ENCODE measurements at places on chromosomes 12 and 14. TPM values are rescaled to one million over a fixed set of nuclear protein-coding genes. Genes with fewer than 3 reads are reported as not detected.

The ESYT1 gene
- total RNA-seq: 113 TPM

The APOF gene
- not detected for total RNA-seq

The CLEC4C gene
- total RNA-seq: not detected

The JDP2 gene
- 81.8 TPM for total RNA-seq

The FGF23 gene
- not detected for total RNA-seq

The NOXRED1 gene
- total RNA-seq: 0.92 TPM

The KRT83 gene
- total RNA-seq: not detected

DNA sequence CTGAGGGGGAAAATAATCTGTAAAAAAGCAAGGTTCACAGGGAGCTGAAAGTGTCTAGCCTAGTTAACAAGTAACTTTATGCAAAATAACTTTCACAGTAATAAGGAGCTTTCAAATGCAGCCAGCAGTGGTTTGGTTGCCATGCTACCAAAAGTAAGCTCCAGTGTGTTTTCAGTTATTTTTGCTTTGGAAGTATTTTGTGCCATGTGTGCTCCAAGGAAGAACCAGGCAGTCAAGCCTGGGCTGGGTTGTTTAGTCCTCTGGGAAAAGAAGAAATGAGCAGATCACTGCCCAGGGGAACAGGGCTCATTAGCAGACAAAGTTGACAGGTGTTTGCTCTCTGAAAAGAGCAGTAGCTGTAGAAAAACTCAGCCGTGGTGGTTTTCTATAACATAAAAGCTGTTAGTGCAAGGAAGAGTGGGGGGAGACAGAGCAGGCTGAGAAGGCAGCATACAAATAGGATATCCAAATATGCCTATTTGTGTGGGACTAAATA is 92.8 kb upstream of the TMTC2 start:
- no peak overlapping the region for H3K4me3 ChIP-seq
- no peaks in the 10 kb centered on the region for H3K27me3 ChIP-seq
- no peaks in the 10 kb centered on the region for H3K4me1 ChIP-seq

GRCh38 chr12:110846615-110847566 is at the start of gene CCDC63:
Gene CCDC63, plus strand, starts transcription at chr12:110846987. Its CDS starts 5,968 bp downstream, at chr12:110852955.
- H3K4me3 ChIP-seq: peak within 1 kb of the TSS; percentile 68
- H3K27ac ChIP-seq: no peak within 1 kb of the TSS
- H3K4me1 ChIP-seq: peaks cover 20% of the 10 kb centered on the region
- DNase-seq: no peak

GRCh38 chr12:30100741-30101140 is 317.0 kb upstream of the TMTC1 start:
- no peak for DNase-seq
- no peaks in the 10 kb centered on the region for H3K36me3 ChIP-seq
- no peak overlapping the region for H3K4me3 ChIP-seq

DNA sequence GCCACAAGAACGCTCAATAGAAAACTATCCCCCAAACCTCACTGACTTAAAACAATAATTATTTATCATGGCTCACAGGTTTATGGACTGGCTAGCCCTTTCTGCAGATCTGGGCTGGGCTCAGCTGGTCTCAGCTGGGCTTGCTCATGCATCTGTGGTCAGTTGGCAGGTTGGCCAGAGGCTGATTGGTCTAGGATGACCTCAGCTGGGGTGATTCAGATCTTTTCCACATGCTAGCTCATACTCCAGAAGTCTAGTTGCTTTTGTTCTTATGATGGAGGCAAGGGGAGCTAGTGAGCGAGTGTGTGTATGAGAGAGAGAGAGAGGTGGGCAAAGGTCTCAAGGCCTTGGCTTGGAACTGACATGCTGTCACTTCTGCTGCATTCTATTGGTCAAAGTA is 181.2 kb upstream of the NRXN3 start:
- no peak overlapping the region for H3K4me3 ChIP-seq
- no peak overlapping the region for H3K27ac ChIP-seq
- no peaks in the 10 kb centered on the region for H3K4me1 ChIP-seq
- H3K36me3 ChIP-seq: no peaks in the 10 kb centered on the region
- no peak for DNase-seq
- H3K27me3 ChIP-seq: no peaks in the 10 kb centered on the region

DNA sequence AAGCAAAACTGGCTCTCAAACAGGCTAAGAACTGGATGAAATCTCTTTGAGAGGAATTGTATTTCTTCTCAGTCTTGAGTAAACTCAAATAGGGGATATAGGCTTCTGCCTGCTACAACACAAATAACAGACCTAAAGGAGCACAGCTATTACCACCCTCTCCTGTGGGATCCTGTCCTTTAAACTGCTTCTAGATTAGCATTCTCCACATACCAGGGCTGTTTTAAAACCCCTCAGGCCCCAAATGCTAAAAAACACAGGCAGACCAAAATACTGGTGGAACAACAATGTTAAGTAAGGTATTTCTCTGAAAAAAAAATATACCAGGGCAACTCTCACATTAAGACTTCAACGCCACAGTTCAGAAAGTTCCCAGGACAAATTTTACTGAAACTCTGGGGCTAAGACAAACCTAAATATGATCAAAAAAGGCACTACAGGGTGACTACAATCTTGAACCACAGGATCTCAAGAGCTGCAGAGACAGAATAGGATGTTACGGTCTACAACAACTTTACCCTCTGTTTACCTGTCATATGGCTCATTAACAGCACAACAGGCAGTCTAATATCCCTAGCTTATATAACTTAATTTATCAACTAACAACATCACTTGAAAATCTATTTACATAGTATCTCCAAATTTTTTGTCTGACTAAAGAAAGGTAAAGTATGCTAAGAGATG is 7.2 kb downstream of the CPNE8 start:
- H3K4me1 ChIP-seq: peaks cover 10% of the 10 kb centered on the region
- H3K36me3 ChIP-seq: no peaks in the 10 kb centered on the region
- no peaks in the 10 kb centered on the region for H3K27me3 ChIP-seq
- H3K27ac ChIP-seq: no peak overlapping the region

GRCh38 chr12:70190262-70191010 is 52.8 kb upstream of the CNOT2 start:
- no peak for DNase-seq
- H3K36me3 ChIP-seq: no peaks in the 10 kb centered on the region
- no peaks in the 10 kb centered on the region for H3K27me3 ChIP-seq
- H3K4me1 ChIP-seq: no peaks in the 10 kb centered on the region
- H3K27ac ChIP-seq: no peak overlapping the region

DNA sequence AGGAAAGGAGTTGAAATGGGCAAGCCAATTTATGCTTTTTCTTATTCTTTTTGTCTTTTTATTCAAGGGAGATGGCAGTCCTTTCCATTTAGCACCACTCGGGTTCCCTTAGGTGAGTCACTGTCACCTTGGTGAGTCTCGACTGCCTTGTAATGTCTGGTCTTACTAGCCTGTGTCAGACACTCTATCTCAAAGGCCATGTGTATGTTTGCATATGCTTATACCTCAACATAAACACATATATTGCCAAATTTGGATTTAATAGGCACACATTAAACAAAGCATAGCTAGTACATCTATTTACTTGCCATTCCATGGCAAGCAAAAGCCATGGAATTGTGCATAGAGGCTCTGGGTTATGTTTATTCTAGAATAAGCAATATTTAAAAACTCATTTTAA is 624.9 kb upstream of the FOXG1 start:
- no peak overlapping the region for H3K4me3 ChIP-seq
- H3K27ac ChIP-seq: no peak overlapping the region
- no peak for DNase-seq
- no peaks in the 10 kb centered on the region for H3K36me3 ChIP-seq
- no peaks in the 10 kb centered on the region for H3K27me3 ChIP-seq
- H3K4me1 ChIP-seq: no peaks in the 10 kb centered on the region

GRCh38 chr12:19125325-19125724 is 4.2 kb upstream of the PLEKHA5 start:
- no peak overlapping the region for H3K27ac ChIP-seq
- H3K4me1 ChIP-seq: no peaks in the 10 kb centered on the region
- no peaks in the 10 kb centered on the region for H3K36me3 ChIP-seq
- no peak for DNase-seq
- no peaks in the 10 kb centered on the region for H3K27me3 ChIP-seq
- H3K4me3 ChIP-seq: no peak overlapping the region

DNA sequence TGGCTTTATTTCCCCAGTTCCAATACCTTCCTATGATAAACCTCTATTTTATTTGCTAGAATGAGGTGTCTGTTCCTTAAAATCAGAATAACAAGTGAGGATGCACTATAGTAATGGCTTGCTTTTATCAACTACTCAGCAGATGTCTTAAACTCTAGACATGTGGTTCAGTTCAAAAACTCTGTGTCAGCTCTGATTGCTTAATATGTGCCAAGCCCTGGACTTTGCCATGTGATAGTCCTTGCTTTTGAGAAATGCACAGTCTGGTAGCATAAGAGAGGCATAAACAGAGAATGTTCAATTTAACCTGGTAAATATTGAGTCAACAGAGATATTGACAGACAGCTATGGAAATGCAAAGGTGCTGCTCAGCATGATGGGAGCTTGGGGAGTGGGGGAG is 254.8 kb downstream of the PDZRN4 start:
- no peak overlapping the region for H3K27ac ChIP-seq

- no peak overlapping the region for H3K4me3 ChIP-seq
- no peak overlapping the region for H3K27ac ChIP-seq
- H3K27me3 ChIP-seq: no peaks in the 10 kb centered on the region
- peaks cover 4% of the 10 kb centered on the region for H3K4me1 ChIP-seq
- H3K36me3 ChIP-seq: no peaks in the 10 kb centered on the region
- DNase-seq: no peak
These were observed 9.5 kb downstream of the CNTN1 start for GRCh38 chr12:40701756-40702155.

- DNase-seq: no peak
- H3K4me3 ChIP-seq: no peak overlapping the region
These were observed 21.6 kb downstream of the NCOR2 start for GRCh38 chr12:124545508-124546418.

GRCh38 chr14:71734885-71735284 is 197.3 kb upstream of the RGS6 start:
- H3K4me1 ChIP-seq: no peaks in the 10 kb centered on the region
- no peaks in the 10 kb centered on the region for H3K27me3 ChIP-seq
- no peak overlapping the region for H3K27ac ChIP-seq
- no peak overlapping the region for H3K4me3 ChIP-seq
- peaks cover 33% of the 10 kb centered on the region for H3K36me3 ChIP-seq

- H3K36me3 ChIP-seq: no peaks in the 10 kb centered on the region
- no peaks in the 10 kb centered on the region for H3K27me3 ChIP-seq
- no peaks in the 10 kb centered on the region for H3K4me1 ChIP-seq
- H3K27ac ChIP-seq: no peak overlapping the region
- DNase-seq: no peak
- no peak overlapping the region for H3K4me3 ChIP-seq
These were observed 243.0 kb upstream of the DIO3 start for GRCh38 chr14:101318271-101318670.

GRCh38 chr14:67623114-67623513 is 3.4 kb downstream of the ARG2 start:
- H3K4me1 ChIP-seq: peaks cover 16% of the 10 kb centered on the region
- peak overlapping the region; percentile 0 for H3K4me3 ChIP-seq
- H3K27me3 ChIP-seq: no peaks in the 10 kb centered on the region
- H3K27ac ChIP-seq: peak overlapping the region; percentile 27

GRCh38 chr12:121789233-121789781 is 4.2 kb downstream of the RHOF start:
- no peaks in the 10 kb centered on the region for H3K36me3 ChIP-seq
- peak overlapping the region; percentile 34 for H3K27ac ChIP-seq
- DNase-seq: no peak
- peak overlapping the region; percentile 20 for H3K4me3 ChIP-seq

DNA sequence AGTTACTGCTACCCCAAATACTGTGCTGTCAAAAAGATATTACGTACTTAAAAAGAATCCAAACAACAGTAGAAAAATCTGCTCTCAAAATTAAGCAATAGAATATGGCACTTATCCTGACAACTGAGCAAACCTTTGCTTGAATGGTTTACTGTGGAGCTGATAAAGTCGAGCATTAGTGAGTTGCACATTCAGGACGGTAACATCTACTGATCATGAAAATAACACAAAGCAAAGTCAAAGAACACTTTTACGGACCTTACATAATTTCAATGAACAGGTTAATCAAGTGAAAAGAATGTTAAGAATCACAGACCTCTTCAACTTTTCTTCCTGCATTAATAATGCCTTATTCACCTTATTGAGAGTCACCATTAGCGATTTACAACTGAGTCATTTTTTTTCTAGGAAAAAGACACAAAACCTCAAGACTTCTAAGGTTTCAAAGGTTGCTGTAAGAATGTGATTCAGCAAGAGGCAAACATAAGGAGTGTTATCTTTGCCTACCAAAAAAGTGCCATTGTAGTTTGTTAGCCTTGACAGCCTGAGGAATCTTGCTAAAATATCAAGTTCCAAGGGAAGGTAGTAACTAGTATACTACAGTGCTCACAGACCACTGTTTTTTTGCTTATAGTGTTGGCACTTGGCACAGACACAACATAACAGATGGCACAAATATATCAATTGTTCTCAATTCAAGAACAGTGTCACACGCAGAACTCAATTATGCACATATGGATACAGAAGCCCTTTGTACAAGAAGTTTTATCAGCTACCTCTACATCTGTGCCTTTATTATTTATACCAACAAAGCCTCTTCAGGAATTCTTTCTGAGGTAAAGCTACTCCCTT is 334.2 kb upstream of the RPL10L start:
- no peaks in the 10 kb centered on the region for H3K27me3 ChIP-seq
- DNase-seq: no peak
- H3K4me3 ChIP-seq: no peak overlapping the region
- no peaks in the 10 kb centered on the region for H3K36me3 ChIP-seq
- H3K27ac ChIP-seq: no peak overlapping the region

- DNase-seq: no peak
- peaks cover 13% of the 10 kb centered on the region for H3K4me1 ChIP-seq
- no peaks in the 10 kb centered on the region for H3K36me3 ChIP-seq
- H3K27ac ChIP-seq: no peak overlapping the region
- H3K27me3 ChIP-seq: no peaks in the 10 kb centered on the region
These were observed 82.2 kb downstream of the DAD1 start for GRCh38 chr14:22506778-22507351.

DNA sequence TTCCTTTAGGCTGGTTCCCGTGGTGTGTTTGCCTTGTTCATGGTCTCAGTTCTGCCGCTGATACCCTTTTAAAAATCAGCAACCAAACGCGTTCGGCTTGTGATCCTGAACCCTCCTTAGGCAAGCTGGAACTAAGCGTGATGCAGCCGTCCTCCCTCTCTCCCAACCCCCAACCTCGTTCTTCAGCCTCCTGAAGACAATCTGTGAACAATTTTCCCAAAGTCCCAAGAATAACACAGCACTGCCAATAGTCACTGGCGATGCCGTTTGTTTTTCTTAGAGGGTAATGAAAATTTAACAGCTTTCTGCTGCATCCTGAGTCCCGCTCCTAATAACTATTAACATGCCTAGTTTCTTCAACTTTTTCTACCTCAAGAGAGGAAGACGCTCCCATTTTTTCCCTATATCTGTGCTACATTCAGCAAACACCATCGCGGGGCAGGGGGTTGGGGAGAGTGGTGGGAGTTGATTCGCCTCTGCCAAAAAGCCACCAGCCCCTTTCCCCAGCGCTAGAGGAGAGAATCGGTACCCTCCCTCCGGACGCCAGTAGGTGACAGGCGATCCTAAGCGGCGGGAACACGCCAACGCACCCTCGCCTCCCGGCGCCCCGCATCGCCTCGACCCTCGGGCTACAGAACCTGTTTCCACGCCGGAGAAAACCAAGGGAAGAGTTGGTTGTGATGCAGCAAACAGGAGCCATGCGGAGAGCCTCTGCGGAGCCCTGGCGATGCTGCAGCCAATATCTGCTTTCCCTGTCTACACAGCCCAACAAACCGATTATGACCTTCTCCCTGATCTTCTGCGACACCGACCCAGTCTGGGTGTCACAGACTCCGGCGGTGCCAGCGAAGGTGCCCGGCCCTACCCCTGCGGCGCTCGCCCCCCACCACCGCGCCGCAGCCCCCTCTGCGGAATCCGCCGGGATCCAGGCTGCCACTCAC is 752 bp downstream of the PRICKLE1 start:
- DNase-seq: no peak
- no peaks in the 10 kb centered on the region for H3K4me1 ChIP-seq
- no peaks in the 10 kb centered on the region for H3K36me3 ChIP-seq
- peak overlapping the region; percentile 38 for H3K27ac ChIP-seq

All from thoracic aorta (tissue), 2 donors.